SK-N-SH (cell line): ENCODE measurements at places on chromosomes 12 and 14.

- peak; percentile 39 for DNase-seq
These were observed 54.6 kb upstream of the CCDC175 start for GRCh38 chr14:59631237-59631636.

DNA sequence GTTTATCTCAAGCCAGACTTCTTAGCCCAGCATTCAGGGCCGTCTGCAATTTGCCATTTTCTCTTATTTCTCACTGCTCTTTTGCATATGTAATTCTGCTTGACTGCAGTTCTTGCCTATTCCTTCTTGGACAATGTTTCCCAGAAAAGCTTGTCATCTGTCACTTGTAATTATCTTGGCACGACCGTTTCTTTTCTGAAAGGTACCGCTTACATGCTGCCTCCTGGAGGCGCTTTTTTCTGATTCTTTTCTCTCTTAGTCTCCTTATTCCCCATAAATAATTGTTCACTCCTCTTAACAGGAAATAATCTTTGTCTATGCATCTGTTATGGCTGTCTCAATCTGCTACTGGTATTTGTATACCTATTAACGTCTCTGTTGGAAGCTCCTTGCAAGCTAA, 1.2 kb upstream of the ALDH1L2 start:
- DNase-seq: no peak

DNA sequence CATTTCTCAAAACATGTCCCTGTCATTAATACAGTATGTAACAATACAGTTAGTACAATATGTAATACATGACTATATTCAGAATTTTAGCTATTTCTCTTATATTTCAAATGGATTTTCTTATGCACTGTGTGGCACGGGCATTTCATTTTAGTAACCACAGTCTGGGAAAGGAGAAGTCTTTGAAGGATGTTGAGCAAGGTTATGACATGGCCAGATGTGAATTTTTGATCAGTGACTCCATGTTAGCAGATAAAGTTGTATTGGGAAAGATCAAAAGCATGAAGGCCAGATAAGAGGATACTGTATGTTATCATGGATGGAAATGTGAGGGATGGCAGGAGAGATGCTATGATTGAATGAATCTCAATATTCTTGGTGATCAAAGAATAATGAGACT, 285.2 kb downstream of the NAV3 start:
- no peak for DNase-seq

GRCh38 chr14:58082491-58083098, 69.4 kb downstream of the ARMH4 start:
- no peak for DNase-seq

DNA sequence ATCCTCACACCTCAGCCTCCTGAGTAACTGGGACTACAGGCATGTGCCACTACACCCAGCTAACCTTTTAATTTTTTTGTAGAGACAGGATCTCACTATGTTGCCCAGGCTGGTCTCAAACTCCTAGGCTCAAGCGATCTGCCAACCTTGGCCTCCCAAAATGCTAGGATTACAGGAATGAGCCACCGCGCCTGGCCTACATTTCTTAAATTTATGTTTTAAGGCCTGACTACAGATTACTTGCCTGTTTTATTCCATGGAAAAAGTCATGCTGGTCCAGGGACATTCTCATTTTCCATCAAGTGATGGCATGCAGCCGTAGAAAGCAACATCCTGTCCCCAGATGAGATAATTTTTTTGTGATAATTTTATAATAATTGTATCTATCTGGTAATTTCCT, 6.1 kb downstream of the CD9 start:
- DNase-seq: no peak

- no peak for DNase-seq
These were observed 36.6 kb downstream of the ACTN1 start for GRCh38 chr14:68942296-68943035.

DNA sequence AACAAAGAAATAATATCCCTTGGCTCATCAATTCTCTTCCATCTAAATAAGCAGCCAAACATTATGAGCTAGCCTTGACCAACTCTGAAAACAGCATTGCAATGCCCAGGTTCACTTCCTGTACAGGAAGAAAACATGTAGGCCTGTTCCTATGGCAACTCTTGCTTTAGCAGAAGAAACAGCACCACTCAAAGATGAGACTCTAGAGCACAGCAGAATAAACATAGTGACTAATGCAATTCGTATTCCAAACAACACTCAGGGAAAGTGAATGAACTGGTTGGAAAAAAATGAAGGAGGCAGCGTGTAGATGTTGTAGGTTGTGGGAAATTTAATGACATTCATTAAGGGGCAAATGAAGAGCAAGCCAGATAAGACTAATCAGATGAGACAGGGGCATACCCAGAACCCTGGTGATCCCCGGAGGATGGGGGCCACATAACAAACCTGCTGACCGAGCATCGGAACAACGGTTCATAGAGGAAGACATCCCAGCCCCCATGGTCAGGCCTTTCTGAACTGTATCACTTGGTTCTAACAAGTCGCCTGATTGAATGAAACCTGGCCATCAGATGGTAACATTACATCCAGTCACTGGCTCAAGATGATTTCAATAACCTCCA, 9.0 kb downstream of the ARHGDIB start:
- DNase-seq: no peak

DNA sequence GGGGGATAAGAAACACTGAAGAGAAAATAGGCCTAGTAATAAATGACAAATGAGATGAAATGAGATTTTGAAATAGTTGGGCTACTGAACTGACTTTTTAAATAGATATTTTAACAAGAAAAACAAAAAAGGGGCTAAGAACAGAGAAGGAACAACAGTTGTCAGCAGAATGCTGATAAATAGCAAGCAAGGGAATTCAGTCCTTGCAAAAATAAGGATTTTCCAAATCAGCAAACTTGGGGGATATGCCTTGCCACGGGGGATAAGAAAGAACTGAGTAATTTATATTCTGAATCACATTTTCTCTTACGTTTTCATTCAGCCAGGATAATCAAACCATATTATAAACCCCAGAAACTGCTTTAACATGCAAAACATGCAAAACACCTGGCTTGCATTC, 12.9 kb upstream of the CCDC196 start:
- DNase-seq: no peak

DNA sequence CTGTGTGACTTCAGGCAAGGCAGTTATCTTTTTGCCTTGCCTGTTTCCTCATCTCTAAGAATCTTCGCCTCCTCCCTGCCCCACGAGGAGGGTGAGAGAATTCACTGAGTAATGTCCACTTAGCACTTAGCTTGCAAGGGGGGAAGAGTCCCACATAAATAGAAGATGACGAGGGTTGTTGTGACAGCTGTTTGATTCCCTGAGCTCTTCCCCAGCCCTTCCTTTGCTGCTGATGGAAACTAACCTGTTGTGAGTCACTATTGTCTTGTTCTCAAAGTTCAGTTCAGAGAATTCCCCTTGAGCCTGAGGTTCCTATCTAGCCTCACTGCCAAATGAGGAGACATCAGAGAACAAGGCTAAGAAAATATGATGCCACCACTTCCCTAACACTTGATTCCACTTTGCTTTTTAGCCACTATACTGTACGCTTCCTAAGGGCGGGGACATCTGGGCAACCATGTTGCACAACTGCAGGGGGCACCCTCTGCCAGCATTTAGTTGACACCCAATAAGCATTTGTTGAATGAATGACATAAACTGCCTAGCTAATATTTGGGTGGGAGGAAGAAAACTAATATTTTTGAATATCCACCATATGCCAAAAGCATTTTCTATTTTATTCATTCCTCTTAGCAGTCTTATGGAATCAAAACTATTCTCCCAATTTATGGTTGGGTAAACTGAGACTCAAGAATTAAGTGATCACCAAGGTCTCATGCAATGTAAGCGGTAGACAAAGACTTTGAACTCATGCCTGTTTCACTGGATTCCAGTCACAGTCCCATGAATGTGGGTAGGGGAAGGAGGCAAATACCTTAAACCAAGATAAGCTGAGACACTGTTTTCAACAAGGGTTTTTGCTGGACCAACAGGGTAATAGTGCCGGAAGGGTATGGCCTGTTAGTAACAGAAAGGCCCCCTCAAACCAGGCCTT, 77.6 kb downstream of the ZFP36L1 start:
- DNase-seq: no peak

DNA sequence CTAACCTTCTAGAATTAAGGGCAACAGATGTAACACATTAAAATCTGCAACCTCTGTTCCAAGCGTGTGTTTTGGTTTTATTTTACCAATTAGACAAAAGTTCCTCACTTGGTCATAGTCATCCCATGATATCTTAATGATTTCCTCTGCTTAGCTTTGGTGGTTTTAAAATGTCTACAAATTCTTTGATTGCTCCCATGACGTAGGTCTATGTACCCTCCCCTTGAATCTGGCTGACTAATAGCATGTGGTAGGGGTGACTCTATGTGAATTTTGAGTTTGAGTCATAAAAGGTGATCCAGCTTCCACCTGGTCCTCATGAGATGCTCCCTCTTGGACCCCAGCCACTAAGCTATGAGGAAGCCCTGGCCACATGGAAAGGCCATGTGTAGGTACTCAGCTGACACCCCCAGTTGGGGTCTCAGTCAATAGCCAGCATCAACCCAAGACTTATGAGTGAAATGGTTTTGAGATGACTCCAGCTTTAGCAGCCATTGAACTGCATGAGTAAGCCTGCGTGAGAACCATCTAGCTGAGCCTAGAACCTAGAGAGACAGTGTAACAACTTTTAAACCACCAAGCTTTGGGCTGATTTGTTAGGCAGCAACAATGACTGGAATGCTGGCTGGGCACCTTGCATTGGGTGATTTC, 247.1 kb downstream of the MSRB3 start:
- DNase-seq: no peak

- DNase-seq: no peak
These were observed 82.9 kb upstream of the GPHB5 start for GRCh38 chr14:63401646-63402045.

- no peak for DNase-seq
These were observed 158.0 kb downstream of the KCNK10 start for GRCh38 chr14:88164906-88165534.
